Activated T-helper 1 cell treated with anti-CD3 and anti-CD28 coated beads, Interleukin-12 subunit alpha, Interleukin-12 subunit beta, Interleukin-2, Interleukin-4 antibody, amounts not matched to agents 30 ng/mL and 10 ng/mL and 1 ng/mL, durations not matched to agents 14 hours and 24 hours and 36 hours (primary cell): ENCODE measurements at places on chromosomes 6 and 20. TPM values are rescaled to one million over a fixed set of nuclear protein-coding genes. Genes with fewer than 3 reads are reported as not detected.

The DNMT3B gene
- total RNA-seq = 0.75 and 0.93 TPM in 2 replicates

The MED20 gene
- total RNA-seq = 19.0 and 23.8 TPM in 2 replicates

The SNAI1 gene
- total RNA-seq = 3.5 and 3.9 TPM in 2 replicates

The RAD21L1 gene
- not detected in 2 replicates for total RNA-seq

The KCNK15 gene
- 1.1 TPM in 2 replicates for total RNA-seq

The DEFB124 gene
- not detected in 2 replicates for total RNA-seq

The FAM217A gene
- total RNA-seq = not detected in 2 replicates

The GATA5 gene
- total RNA-seq = not detected in 2 replicates

The ACTL10 gene
- total RNA-seq = 3.7 and 4.2 TPM in 2 replicates

The C6orf163 gene
- 1.2 and 1.6 TPM in 2 replicates for total RNA-seq

The SRSF6 gene
- 207 and 219 TPM in 2 replicates for total RNA-seq

The KAT14 gene
- 17.1 and 17.9 TPM in 2 replicates for total RNA-seq

The STX11 gene
- 24.2 and 24.7 TPM in 2 replicates for total RNA-seq

The TRIM31 gene
- total RNA-seq = not detected in 2 replicates

The MUC21 gene
- not detected in 2 replicates for total RNA-seq

The SIRPB2 gene
- total RNA-seq = not detected in 2 replicates

The GPR31 gene
- total RNA-seq = not detected in 2 replicates

The TSBP1 gene
- total RNA-seq = not detected in 2 replicates

The TSPO2 gene
- total RNA-seq = not detected in 2 replicates

The GABRR2 gene
- 0.88 and 1.0 TPM in 2 replicates for total RNA-seq
